ENCODE measurements at places on chromosomes 12 and 14. TPM values are rescaled to one million over a fixed set of nuclear protein-coding genes. Genes with fewer than 3 reads are reported as not detected.

Gene KERA
- total RNA-seq: not detected

GRCh38 chr12:80712866-80713265 is 3.8 kb upstream of the MYF5 start:
- no peak overlapping the region for H3K27ac ChIP-seq
- DNase-seq: no peak
- no peak overlapping the region for H3K4me3 ChIP-seq

DNA sequence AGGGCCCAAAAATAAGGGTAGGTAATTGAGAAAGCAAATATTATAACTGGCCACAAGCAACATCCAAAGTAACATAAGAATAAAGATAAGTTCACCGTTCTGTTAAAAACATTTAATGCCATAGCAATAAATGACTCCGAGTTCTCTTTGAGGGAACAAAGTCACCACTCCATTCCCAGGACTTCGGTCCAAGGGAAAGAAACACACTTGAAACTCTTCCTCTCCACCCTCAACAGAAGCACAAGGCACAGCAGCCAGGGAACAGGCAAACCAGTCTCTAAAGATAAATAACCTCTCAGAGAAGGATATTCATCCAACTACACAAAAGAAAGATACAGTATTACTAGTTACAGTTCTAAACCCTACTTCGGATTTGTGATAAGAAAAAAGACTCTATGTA is 2.5 kb downstream of the SETD3 start:
- no peak for DNase-seq
- H3K27me3 ChIP-seq: no peaks in the 10 kb centered on the region
- H3K27ac ChIP-seq: no peak overlapping the region
- peaks cover 18% of the 10 kb centered on the region for H3K4me1 ChIP-seq
- no peaks in the 10 kb centered on the region for H3K36me3 ChIP-seq
- no peak overlapping the region for H3K4me3 ChIP-seq

Gene PTGES3
- total RNA-seq: 404 TPM

DNA sequence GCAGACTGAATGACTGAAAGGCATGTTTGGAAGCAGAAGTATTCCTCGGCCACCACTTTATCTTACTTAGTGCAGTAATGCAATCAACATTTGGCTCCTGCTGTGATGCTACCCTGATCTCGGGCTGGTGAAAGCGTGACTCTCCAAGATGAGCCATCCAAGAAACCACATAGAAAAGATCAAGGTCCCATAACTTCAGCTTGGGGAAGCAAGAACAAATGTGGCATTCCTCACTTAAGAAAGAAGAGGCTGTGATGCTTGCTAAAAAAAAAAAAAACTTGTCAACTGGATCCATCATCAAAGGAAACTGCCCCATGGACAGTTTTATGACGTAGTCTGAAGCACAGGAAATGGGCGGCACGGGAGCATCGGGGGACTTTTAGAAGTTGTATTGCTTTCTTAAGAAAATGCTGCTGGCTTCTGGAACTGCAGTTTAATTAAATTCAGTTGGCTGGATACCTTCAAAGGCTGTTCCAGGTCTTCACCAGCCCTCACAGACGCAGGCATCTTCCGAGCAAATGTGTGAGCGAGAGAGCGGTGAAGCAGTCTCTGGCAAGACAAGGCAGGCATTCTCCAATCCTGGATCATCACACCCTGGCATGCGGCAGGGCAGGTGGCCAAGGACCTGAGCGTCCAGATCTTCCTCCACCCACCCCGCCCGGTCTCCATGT is 38.2 kb upstream of the MAP1LC3B2 start:
- peaks cover 67% of the 10 kb centered on the region for H3K4me1 ChIP-seq
- H3K36me3 ChIP-seq: no peaks in the 10 kb centered on the region
- H3K4me3 ChIP-seq: peak overlapping the region; percentile 2
- no peak for DNase-seq

Gene MYF5
- not detected for total RNA-seq

Gene KRT5
- total RNA-seq: 0.44 TPM

Gene KRT79
- total RNA-seq: not detected

GRCh38 chr12:132108211-132108832 is 35.8 kb downstream of the DDX51 start:
- no peaks in the 10 kb centered on the region for H3K4me1 ChIP-seq
- H3K27ac ChIP-seq: no peak overlapping the region
- no peaks in the 10 kb centered on the region for H3K27me3 ChIP-seq
- no peak overlapping the region for H3K4me3 ChIP-seq
- DNase-seq: no peak
- H3K36me3 ChIP-seq: peaks cover 7% of the 10 kb centered on the region

GRCh38 chr12:27576667-27577347 is 52.8 kb downstream of the PPFIBP1 start:
- no peak overlapping the region for H3K4me3 ChIP-seq
- H3K36me3 ChIP-seq: peaks cover 3% of the 10 kb centered on the region
- H3K27me3 ChIP-seq: no peaks in the 10 kb centered on the region
- no peak overlapping the region for H3K27ac ChIP-seq
- peaks cover 80% of the 10 kb centered on the region for H3K4me1 ChIP-seq

DNA sequence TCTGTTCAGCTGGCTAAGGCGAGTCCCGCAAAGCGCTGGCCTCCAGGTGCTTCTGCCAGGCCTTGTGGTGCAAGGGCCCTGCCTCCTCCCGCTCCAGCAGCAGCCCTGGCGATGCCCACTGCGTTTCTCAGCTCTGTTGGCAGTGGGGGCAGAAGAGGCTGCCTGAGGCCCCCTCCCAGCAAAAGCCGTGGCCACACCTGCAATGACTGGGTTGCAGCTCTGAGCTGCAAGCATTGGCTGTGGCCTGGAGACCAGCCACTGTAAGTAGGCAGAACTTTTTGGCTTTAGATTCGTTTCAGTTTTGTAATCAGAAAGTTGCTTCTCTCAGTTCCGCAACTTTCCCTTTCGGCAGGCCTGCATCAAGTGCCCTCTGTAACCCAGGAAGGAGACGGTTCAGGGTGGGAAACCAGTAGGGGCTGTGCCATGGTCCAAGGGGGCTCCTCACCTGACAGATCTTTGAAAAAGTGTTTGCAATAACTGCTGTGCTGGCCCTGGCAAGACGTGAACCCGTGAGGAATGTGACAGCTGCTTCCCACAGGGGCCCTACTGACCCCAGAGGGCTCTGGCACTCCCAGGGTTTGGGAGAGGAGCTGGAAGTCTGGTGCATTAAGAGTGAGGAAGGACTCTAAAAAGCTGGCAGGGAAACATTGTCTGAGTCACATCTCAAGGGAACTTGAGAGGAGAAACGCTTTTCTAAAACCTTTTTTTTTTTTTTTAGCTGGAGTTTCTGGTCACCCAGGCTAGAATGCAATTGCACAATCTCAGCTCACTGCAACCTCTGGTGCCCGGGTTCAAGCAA is 54.5 kb upstream of the MAX start:
- no peaks in the 10 kb centered on the region for H3K4me1 ChIP-seq
- no peak overlapping the region for H3K27ac ChIP-seq
- H3K27me3 ChIP-seq: no peaks in the 10 kb centered on the region
- no peak for DNase-seq
- no peaks in the 10 kb centered on the region for H3K36me3 ChIP-seq

DNA sequence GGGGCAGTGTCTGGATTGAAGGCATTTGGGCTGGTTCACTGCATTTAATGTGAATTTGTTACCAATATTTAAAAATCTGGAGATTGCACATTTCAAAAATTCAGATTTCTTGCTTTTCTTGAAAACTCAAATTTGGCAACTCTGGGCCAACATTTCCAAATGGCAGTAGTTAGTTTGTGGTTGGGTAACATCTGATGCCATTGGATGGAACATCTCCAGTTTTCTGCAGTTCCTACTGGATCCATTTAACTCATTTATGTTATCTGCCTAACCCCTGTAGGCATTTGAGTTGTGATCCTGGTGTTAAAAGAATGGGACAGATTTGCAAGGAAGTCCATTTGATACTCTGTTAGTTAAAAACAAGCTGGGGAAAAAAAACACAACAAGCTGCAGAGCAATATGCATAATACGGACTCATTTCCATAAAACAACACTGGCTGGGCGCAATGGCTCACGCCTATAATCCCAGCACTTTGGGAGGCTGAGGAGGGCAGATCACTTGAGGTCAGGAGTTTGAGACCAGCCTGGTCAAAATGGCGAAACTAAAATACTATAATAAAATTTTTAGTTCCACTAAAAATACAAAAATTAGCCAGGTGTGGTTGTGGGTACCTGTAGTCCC is 7.9 kb downstream of the EIF2B2 start:
- no peak overlapping the region for H3K27ac ChIP-seq
- DNase-seq: no peak
- H3K4me1 ChIP-seq: peaks cover 12% of the 10 kb centered on the region
- no peak overlapping the region for H3K4me3 ChIP-seq

DNA sequence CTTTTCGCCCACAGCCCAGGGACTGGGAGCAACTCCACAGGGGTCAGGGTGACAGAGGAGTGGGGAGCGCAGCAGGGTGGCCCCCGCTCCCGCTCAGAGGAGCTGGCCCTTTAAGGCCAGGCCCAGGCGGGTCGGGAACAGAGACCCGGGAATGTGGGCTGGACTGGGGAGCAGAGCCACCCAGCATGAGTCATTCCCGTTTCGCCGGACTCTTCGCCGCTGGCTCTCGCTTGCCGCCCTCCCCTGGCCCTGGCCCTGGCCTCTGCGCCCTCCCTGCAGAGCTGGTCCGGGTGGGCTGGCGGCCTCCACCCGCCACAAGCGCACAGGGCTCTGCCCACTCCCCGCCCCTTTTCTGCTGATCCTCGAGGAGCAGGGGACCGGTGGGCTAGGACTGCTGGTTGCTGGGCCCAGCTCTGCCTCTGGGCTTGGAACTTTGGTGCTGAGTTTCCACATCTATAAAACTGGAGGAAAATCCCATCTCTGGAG is 92.8 kb downstream of the NINJ2 start:
- H3K27me3 ChIP-seq: no peaks in the 10 kb centered on the region
- DNase-seq: peak; percentile 76
- no peaks in the 10 kb centered on the region for H3K36me3 ChIP-seq
- peak overlapping the region; percentile 58 for H3K4me3 ChIP-seq
- H3K4me1 ChIP-seq: peaks cover 57% of the 10 kb centered on the region

Gene IL31
- total RNA-seq: not detected

Gene CCDC184
- total RNA-seq: 0.34 TPM

GRCh38 chr14:105433161-105433605 is 13.6 kb downstream of the MTA1 start:
- no peak overlapping the region for H3K27ac ChIP-seq
- DNase-seq: no peak
- 0 out of 2 replicates have a peak, but pooled peaks cover 2% of the 10 kb centered on the region for H3K36me3 ChIP-seq
- H3K4me1 ChIP-seq: peaks cover 33% of the 10 kb centered on the region

- no peak overlapping the region for H3K27ac ChIP-seq
- H3K4me1 ChIP-seq: no peaks in the 10 kb centered on the region
- no peak overlapping the region for H3K4me3 ChIP-seq
- H3K36me3 ChIP-seq: no peaks in the 10 kb centered on the region
- no peaks in the 10 kb centered on the region for H3K27me3 ChIP-seq
Measured at GRCh38 chr12:44227616-44228015, 391.7 kb downstream of the TMEM117 start.

- DNase-seq: no peak
- H3K36me3 ChIP-seq: peaks cover 18% of the 10 kb centered on the region
- no peaks in the 10 kb centered on the region for H3K27me3 ChIP-seq
- H3K4me3 ChIP-seq: no peak overlapping the region
Measured at GRCh38 chr12:95051241-95051640, 22.2 kb downstream of the NR2C1 start.

Gene CLEC2B
- total RNA-seq: not detected

Gene PLEKHG7
- not detected for total RNA-seq

GRCh38 chr12:42420395-42420794 is 94.4 kb downstream of the PPHLN1 start:
- no peak overlapping the region for H3K27ac ChIP-seq
- H3K4me3 ChIP-seq: no peak overlapping the region
- no peaks in the 10 kb centered on the region for H3K36me3 ChIP-seq
- no peak for DNase-seq
- no peaks in the 10 kb centered on the region for H3K27me3 ChIP-seq

Gene ADAM21
- total RNA-seq: 0.98 TPM

Gene KRT78
- not detected for total RNA-seq

- no peaks in the 10 kb centered on the region for H3K36me3 ChIP-seq
- H3K4me3 ChIP-seq: no peak overlapping the region
- DNase-seq: no peak
- peaks cover 6% of the 10 kb centered on the region for H3K4me1 ChIP-seq
Measured at GRCh38 chr14:68841016-68841809, 48.3 kb upstream of the ZFP36L1 start.

Gene KRT77
- not detected for total RNA-seq

- no peak overlapping the region for H3K4me3 ChIP-seq
- no peak overlapping the region for H3K27ac ChIP-seq
- no peaks in the 10 kb centered on the region for H3K4me1 ChIP-seq
- no peak for DNase-seq
- no peaks in the 10 kb centered on the region for H3K27me3 ChIP-seq
Measured at GRCh38 chr14:33511851-33512640, 438.8 kb downstream of the EGLN3 start.

Gene POP5
- total RNA-seq: 66.9 TPM

- no peak for DNase-seq
- H3K27me3 ChIP-seq: no peaks in the 10 kb centered on the region
- no peak overlapping the region for H3K27ac ChIP-seq
- peaks cover 4% of the 10 kb centered on the region for H3K4me1 ChIP-seq
Measured at GRCh38 chr14:71327691-71328090, 420.4 kb downstream of the PCNX1 start.

- H3K27ac ChIP-seq: no peak overlapping the region
- H3K36me3 ChIP-seq: no peaks in the 10 kb centered on the region
Measured at GRCh38 chr12:110661337-110661972, 27.5 kb downstream of the HVCN1 start.

DNA sequence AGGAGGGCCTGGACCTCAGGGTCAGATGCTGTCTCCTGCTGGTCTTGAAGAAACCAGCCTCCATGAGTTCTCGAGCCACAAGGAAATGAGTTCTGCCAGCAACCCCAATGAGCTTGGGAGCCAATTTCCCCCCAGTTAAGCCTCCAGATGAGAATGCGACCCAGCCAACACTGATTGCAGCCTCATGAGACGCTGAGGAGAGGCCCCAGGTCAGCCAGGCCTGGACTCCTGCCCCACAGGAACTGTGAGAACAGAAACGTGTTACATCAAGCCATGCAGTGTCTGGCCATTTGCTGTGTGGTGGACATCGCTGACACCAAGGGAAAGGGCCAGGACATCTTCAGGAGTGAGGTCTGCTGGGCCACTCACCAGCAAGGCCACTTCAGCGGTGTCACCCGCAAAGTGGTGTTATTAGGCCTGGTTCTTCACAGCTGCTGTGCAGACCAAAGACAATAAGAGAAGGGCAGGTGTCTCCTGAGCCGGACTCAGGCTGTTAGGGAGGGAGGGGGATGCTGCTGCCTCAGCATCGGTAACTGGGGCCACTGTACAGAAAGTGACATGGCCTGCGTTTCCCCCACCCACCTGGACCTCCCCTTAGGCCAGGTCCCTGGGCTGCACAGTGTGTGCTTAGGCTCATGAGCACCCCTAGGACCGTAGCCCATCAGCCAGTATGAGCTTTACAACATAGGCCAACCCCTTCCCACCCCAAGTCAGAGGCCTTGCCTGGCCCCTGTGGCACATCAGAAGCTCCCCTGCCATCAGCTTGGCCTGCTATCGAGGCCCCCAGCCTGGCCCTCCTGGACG is 272.4 kb upstream of the RTL1 start:
- no peaks in the 10 kb centered on the region for H3K36me3 ChIP-seq
- no peak for DNase-seq
- H3K4me3 ChIP-seq: no peak overlapping the region
- H3K27me3 ChIP-seq: no peaks in the 10 kb centered on the region

Gene SAMD15
- 1.9 TPM for total RNA-seq

Gene ITFG2
- total RNA-seq: 24.6 TPM

- H3K4me3 ChIP-seq: no peak overlapping the region
- no peak overlapping the region for H3K27ac ChIP-seq
- no peaks in the 10 kb centered on the region for H3K27me3 ChIP-seq
- no peaks in the 10 kb centered on the region for H3K4me1 ChIP-seq
- H3K36me3 ChIP-seq: no peaks in the 10 kb centered on the region
Measured at GRCh38 chr12:126353604-126354003, 1288.4 kb downstream of the AACS start.
